Immature natural killer cell (primary cell): ENCODE measurements at places on chromosomes 11 and 22.
A peak's percentile ranks its signal among the peaks of the same experiment; 100 is the strongest.

- H3K27me3 ChIP-seq = peaks cover 21% of the 10 kb centered on the region
- H3K4me3 ChIP-seq = peak overlapping the region; percentile 95
- no peak for DNase-seq
- H3K27ac ChIP-seq = peak overlapping the region; percentile 95
Observed at GRCh38 chr11:61162092-61162941, 1.1 kb upstream of the VPS37C start.

- H3K27me3 ChIP-seq = peaks cover 4% of the 10 kb centered on the region
- H3K36me3 ChIP-seq = no peaks in the 10 kb centered on the region
- no peaks in the 10 kb centered on the region for H3K4me1 ChIP-seq
- no peak overlapping the region for H3K27ac ChIP-seq
- no peak for DNase-seq
- no peak overlapping the region for H3K4me3 ChIP-seq
Observed at GRCh38 chr11:115886422-115886733, 382.2 kb upstream of the CADM1 start.

- no peak overlapping the region for H3K27ac ChIP-seq
- H3K4me3 ChIP-seq = no peak overlapping the region
- H3K36me3 ChIP-seq = no peaks in the 10 kb centered on the region
- DNase-seq = no peak
- no peaks in the 10 kb centered on the region for H3K27me3 ChIP-seq
- H3K4me1 ChIP-seq = no peaks in the 10 kb centered on the region
Observed at GRCh38 chr11:12808519-12808918, 134.3 kb downstream of the TEAD1 start.

- no peaks in the 10 kb centered on the region for H3K36me3 ChIP-seq
- H3K27ac ChIP-seq = peak overlapping the region; percentile 34
- DNase-seq = no peak
Observed at GRCh38 chr11:134359646-134360045, 27.9 kb downstream of the GLB1L2 start.

DNA sequence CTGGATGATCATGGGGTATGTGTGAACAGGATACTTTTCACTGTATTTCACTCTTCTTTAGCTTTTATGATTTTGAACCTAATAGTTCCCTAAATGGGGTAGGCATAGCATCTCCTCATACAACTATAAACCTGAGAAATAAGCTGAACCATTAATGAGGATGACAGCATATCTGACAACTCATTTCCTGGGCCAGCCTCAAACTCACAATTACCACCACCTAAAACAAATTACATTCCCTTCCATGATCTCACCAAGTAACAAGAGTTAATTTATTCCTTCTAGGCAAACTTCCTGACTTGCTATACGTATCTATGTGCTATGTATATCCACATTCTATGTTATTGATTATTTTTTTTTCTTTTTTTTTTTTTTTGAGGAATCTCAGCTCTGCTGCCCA lies 23.0 kb downstream of the SIK3 start:
- no peaks in the 10 kb centered on the region for H3K27me3 ChIP-seq
- H3K27ac ChIP-seq = peak overlapping the region; percentile 13
- no peak for DNase-seq
- peaks cover 58% of the 10 kb centered on the region for H3K4me1 ChIP-seq
- no peaks in the 10 kb centered on the region for H3K36me3 ChIP-seq
- H3K4me3 ChIP-seq = no peak overlapping the region

GRCh38 chr22:33887173-33887572 lies 33.1 kb downstream of the LARGE1 start:
- DNase-seq = no peak
- H3K4me1 ChIP-seq = peaks cover 13% of the 10 kb centered on the region

DNA sequence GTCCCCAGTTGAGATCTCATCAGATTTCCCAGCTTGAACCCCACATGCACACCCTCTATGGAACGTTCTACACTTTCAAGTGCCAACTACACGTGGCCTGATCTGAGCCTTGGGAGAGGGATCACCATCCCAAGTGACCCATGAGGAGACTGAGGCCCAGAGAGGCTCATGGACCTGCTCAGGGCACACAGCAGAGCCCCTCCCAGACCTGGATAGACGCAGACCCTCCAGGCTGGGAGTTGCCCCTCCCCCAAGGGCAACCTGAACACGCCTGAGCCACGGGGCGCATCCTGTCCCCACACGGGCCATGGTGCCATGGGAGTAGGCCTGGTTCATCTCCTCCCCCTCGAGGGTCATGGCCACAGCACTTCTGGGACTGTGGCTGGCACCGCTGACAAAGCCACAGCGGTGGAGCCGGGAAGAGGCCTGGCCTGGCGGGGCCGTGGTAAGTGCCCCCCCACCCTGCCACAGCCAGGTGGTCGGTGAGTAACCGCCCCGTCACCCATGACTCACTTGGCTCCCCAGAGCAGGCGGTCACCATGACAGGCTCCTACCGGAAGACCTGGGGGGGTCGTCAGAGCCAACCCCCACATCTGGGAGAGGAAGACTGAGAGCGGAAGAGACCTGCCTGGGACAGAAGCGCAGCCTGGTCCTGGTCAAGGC lies 8.1 kb downstream of the WNT7B start:
- H3K27me3 ChIP-seq = peaks cover 15% of the 10 kb centered on the region
- no peaks in the 10 kb centered on the region for H3K4me1 ChIP-seq
- no peak overlapping the region for H3K4me3 ChIP-seq
- no peak overlapping the region for H3K27ac ChIP-seq

DNA sequence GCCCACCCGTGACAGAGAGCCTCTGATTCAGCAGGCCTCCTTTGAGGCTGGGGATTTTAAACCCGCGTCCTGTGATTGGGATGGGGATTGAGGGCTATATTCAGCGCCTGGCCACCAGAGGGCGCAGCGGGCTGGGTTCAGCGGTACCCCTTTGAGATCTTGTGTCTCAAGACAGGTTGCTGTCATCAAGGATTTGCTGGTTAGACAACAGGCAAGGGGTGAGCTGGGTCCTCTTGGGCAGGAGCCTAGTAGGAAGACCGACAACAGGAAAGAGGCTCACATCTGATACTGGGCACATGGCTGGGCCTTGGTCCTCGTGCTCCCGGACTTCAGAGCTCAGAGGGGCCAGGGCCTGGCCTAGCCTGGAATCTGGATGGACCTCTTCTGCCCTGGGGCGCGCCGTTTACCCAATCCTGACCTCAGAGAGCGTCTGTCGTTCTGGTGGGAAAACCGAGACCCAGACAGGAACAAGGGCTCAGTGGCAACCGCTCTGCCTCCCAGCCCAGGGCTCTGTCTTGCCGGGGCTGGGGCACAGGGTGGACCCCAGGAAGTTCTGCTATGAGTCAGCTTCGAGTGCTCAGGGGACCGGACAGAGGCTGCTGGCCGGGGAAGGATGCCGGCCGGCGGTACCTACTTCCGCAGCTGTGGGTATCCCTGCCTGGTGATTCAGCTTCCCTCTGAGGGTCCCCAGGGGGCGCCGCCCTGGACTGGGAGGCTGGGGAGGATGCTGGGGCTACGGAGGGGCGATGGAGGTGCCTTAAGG lies 929 bp upstream of the SLC35E4 start:
- peak overlapping the region; percentile 93 for H3K27ac ChIP-seq
- H3K36me3 ChIP-seq = peaks cover 4% of the 10 kb centered on the region
- peak overlapping the region; percentile 85 for H3K4me3 ChIP-seq
- peaks cover 19% of the 10 kb centered on the region for H3K4me1 ChIP-seq

DNA sequence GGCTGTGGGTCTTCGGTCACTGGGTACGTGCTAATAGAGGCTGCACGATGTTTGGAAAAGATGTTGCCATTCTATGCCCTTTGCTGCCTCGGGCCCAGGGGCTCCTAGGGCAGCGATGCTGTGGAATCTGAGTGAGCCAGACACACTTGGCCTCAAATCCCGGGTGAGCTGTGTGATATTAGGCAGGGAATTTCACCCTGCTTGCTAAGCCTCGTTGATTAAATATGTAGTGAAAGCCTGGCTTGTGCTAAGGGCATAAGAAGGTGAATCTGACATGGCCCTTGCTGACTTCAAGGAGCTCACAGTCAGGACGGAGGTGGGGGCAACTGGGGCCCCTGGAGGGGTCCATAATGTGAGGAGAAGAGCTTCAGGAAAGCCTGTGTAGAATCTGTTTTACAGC lies 5.4 kb upstream of the HMOX1 start:
- H3K36me3 ChIP-seq = no peaks in the 10 kb centered on the region
- no peak overlapping the region for H3K27ac ChIP-seq
- no peak overlapping the region for H3K4me3 ChIP-seq
- H3K4me1 ChIP-seq = peaks cover 22% of the 10 kb centered on the region
- H3K27me3 ChIP-seq = peaks cover 11% of the 10 kb centered on the region

DNA sequence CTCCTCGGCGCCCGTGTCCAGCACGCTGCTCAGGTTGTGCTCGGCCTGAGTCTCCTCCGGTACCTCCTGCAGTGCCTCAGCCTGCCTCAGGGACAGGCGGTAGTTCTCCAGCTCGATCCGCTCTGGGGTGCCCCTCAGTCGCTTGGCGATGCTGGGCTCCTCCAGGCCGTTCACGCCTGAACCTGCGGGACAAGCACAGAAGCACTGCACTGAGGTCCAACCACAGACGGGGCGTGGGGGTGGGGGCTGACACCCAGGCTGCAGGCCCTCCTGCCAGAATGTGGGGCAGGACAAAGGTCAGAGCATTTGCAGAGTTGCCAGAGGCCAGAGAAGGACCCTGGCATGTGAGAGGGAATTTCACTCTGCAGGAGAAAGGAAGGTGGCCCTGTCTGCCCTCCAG lies 67.6 kb upstream of the BID start:
- peaks cover 10% of the 10 kb centered on the region for H3K4me1 ChIP-seq
- no peak overlapping the region for H3K4me3 ChIP-seq
- no peaks in the 10 kb centered on the region for H3K36me3 ChIP-seq
- DNase-seq = no peak

DNA sequence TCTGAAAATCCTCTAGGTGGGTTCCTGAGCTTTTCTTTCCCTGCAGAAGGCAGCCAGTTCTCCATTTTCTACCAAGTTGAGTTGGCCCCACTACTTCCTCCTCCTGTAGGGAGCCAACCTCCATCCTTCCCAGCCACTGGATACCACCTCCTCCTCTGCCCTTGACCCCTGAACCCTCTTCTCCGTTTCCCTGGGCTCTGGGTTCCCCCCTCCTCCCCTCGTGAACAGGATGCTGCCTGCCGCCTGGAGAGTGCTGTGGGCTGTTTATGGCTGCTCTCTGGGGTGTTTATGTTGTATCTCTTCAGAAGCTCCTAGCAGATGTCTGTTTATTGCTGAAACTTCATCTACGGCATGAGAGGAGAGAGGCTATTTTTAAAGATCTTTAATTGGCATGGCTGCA lies 8.6 kb downstream of the MICAL2 start:
- no peak overlapping the region for H3K4me3 ChIP-seq
- no peak for DNase-seq
- peaks cover 5% of the 10 kb centered on the region for H3K36me3 ChIP-seq
- H3K27ac ChIP-seq = no peak overlapping the region
- peaks cover 4% of the 10 kb centered on the region for H3K27me3 ChIP-seq
- H3K4me1 ChIP-seq = peaks cover 33% of the 10 kb centered on the region

GRCh38 chr22:31618471-31619176 lies 43.4 kb downstream of the PISD start:
- H3K4me1 ChIP-seq = peaks cover 22% of the 10 kb centered on the region
- H3K4me3 ChIP-seq = no peak overlapping the region
- H3K27ac ChIP-seq = no peak overlapping the region
- DNase-seq = no peak
- peaks cover 3% of the 10 kb centered on the region for H3K36me3 ChIP-seq
- H3K27me3 ChIP-seq = peaks cover 4% of the 10 kb centered on the region

- no peak for DNase-seq
- no peak overlapping the region for H3K4me3 ChIP-seq
- no peaks in the 10 kb centered on the region for H3K4me1 ChIP-seq
- peaks cover 16% of the 10 kb centered on the region for H3K27me3 ChIP-seq
Observed at GRCh38 chr22:48342016-48342415, 1485.7 kb downstream of the BRD1 start.

GRCh38 chr11:64987998-64988854 lies 8.5 kb downstream of the BATF2 start:
- H3K36me3 ChIP-seq = no peaks in the 10 kb centered on the region
- H3K27ac ChIP-seq = no peak overlapping the region
- DNase-seq = no peak
- peaks cover 8% of the 10 kb centered on the region for H3K4me1 ChIP-seq
- H3K27me3 ChIP-seq = no peaks in the 10 kb centered on the region
- H3K4me3 ChIP-seq = no peak overlapping the region

- peaks cover 37% of the 10 kb centered on the region for H3K4me1 ChIP-seq
- no peak overlapping the region for H3K4me3 ChIP-seq
- DNase-seq = no peak
- peaks cover 6% of the 10 kb centered on the region for H3K27me3 ChIP-seq
- no peak overlapping the region for H3K27ac ChIP-seq
Observed at GRCh38 chr22:20247010-20247505, 21.1 kb downstream of the RTN4R start.

GRCh38 chr11:20163783-20164481 lies 3.7 kb upstream of the DBX1 start:
- peaks cover 4% of the 10 kb centered on the region for H3K36me3 ChIP-seq
- H3K27me3 ChIP-seq = peaks cover 53% of the 10 kb centered on the region
- no peak overlapping the region for H3K4me3 ChIP-seq
- no peak overlapping the region for H3K27ac ChIP-seq
- peaks cover 6% of the 10 kb centered on the region for H3K4me1 ChIP-seq

- peaks cover 6% of the 10 kb centered on the region for H3K4me1 ChIP-seq
- DNase-seq = no peak
- H3K27me3 ChIP-seq = peaks cover 5% of the 10 kb centered on the region
- H3K27ac ChIP-seq = no peak overlapping the region
- H3K36me3 ChIP-seq = no peaks in the 10 kb centered on the region
Observed at GRCh38 chr11:68854273-68854958, 12.7 kb upstream of the CPT1A start.

DNA sequence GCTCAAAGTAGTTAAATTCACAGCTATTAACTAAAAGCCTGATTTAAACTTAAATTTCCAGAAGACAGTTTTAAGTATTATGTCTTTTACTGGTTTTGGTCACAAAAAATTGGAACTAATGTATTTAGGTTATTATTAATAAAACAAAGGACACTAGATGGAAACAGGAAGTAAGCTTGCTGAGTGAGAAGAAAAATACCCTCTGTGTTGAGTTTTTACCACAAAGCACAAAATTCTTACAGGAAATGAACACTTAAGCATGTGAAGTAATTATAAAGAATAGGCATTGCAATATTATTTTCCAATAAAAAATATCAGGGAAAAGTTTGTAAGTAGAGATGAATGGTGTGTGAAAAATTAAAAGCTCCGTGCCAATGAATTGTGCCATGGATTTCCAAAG lies 46.3 kb downstream of the PIK3C2A start:
- H3K4me1 ChIP-seq = peaks cover 89% of the 10 kb centered on the region
- H3K36me3 ChIP-seq = no peaks in the 10 kb centered on the region
- H3K4me3 ChIP-seq = peak overlapping the region; percentile 69
- peak; percentile 16 for DNase-seq

GRCh38 chr11:30106222-30107181 lies 89.7 kb upstream of the KCNA4 start:
- H3K27ac ChIP-seq = no peak overlapping the region
- H3K4me3 ChIP-seq = no peak overlapping the region
- no peaks in the 10 kb centered on the region for H3K36me3 ChIP-seq
- peaks cover 2% of the 10 kb centered on the region for H3K27me3 ChIP-seq

DNA sequence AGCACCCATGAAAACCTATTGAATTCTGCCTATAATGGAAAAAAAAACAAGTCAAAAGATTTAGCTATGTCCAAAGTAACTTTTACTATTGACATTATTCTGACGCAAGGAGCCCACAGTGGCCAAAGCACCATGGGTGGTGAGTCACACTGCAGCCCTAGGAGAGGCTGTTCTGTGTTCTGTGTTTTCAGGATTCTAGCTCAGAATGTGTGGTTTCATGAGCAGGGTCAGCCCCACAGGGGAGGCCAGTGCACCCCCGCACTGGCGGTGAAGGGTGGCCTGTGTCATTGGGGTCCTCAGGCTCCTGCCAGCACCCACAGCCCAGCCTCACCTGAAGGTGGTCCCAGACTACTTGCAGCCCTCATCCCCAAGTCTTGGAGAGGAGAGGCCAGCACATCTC lies 112.2 kb downstream of the BRD1 start:
- H3K27ac ChIP-seq = no peak overlapping the region
- H3K4me3 ChIP-seq = no peak overlapping the region
- peaks cover 5% of the 10 kb centered on the region for H3K27me3 ChIP-seq
- no peaks in the 10 kb centered on the region for H3K4me1 ChIP-seq
